ENCODE measurements at places on chromosomes 16 and 17. TPM values are rescaled to one million over a fixed set of nuclear protein-coding genes. Genes with fewer than 3 reads are reported as not detected.

Gene CEMP1
- total RNA-seq: 2.3 TPM

Gene CACNG3
- total RNA-seq: not detected

GRCh38 chr16:80994451-80994850 is 12.2 kb downstream of the CMC2 start:
- no peak for DNase-seq

- no peak for DNase-seq
Observed at GRCh38 chr16:24045641-24046040, 209.9 kb downstream of the PRKCB start.

Data from breast epithelium (tissue), 4 donors.